ENCODE measurements at places on chromosomes 11 and 22.
A peak's percentile ranks its signal among the peaks of the same experiment; 100 is the strongest.

DNA sequence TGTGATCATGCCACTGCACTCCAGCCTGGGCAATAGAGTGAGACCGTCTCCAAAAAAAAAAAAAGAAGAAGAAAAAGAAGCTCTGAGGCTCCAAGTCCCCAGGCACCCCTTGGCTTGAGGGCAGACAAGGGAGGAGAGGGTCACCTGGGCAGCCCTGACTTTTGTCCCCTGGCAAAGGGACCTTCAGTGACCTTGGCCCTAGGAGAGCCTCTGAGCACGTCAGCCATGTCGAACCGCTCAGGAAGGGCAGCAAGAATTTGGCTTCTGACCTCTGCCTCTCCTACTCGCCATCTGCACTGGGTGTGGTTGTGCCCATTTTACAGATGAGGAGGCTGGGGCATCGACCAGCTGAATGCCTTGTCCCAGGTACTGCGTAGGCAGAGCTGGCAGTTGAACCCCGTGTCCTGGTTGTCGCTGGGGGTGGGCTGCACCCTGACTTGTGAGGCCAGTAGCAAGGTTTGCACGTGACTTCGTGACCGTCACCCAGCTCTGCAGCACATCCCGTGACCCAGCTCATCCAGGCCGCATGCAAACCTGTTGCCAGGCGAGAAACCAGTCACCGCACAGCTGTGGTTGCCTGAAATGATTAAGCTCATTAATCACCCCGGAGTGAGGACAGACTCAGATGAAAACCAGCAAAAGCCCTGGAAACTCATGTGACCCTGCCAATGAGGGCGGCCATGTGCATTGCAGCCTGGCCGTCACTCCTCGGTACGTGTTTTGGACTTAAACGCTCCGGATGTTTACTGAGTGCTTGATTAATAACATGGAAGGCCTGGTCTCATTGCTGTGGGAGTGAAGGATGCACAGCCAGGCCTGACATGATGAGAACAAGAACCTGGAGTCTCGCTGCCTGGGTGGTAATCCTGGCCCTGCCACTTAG is 47.7 kb upstream of the PPP6R3 start:
- DNase-seq, result peak; percentile 88

- DNase-seq, result no peak
These were observed 15.9 kb downstream of the CCDC82 start for GRCh38 chr11:96373826-96374225.

DNA sequence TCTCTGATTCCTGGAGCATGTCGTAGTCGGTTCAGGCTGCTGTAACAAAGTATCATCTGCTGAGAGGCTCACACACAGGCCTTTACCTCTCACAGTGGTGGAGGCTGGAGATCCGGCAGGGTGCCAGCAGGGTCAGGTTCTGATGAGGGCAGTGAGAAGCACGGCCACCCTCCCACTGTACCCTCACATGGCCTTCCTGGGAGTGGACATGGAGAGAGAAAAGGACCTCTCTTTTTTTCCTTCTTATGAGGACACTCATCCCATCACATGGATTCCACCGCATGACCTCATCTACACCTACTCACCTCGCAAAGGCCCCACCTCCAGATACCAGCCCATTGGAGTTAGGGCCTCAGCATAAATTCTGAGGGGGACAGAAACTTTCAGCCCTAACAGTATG is 99.5 kb downstream of the BCR start:
- no peak for DNase-seq

DNA sequence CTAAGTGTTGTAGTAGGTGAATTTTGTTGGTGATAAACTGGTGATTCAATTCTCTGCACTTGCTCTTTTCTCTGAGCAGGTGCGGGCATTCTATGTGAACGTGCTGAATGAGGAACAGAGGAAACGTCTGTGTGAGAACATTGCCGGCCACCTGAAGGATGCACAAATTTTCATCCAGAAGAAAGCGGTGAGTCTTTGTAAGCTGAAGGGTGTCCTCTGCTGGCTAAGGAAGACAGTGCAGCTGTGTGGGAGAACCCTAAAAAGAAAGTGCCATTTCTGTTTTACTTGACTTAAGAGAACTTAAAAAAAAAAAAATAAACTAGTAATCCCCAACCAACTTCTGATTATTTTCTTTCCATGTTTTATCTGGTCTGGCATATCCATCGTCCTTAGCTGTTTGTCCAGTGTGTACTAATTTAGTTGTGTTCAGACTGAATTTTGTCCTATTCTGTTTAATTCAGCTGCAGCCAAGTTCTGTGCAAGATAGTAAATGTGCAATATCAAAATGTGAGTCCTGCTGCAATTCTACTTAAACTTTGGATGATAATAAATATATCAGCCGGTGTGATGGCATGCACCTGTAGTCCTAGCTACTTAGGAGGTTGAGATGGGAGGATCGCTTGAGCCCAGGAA is 29.6 kb downstream of the CAT start:
- peak; percentile 50 for DNase-seq

DNA sequence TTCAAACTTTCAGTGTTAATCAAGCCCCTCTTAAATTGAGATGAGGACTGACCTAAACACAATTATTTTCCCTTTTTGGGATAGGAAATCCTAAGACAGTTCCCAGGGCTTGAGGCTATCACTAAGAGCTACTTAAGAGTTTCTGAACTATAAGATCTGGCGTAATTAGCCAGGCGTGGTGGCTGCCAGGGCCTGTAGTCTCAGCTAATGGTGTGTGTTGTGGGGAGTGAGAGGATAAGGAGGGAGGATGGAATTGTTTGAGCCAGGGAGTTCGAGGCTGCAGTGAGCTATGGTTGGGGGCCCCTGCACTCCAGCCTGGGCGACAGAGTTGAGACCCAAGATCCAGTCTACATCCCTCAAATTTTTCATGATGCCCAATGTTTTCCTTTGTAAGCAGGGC is 23.5 kb upstream of the EXPH5 start:
- DNase-seq, result no peak
